ENCODE measurements at places on chromosomes 4 and X.

- no peak for DNase-seq
Observed at GRCh38 chr4:179976777-179977176, 2266.4 kb upstream of the TENM3 start.

- no peak for DNase-seq
Observed at GRCh38 chr4:165440415-165441158, 61.8 kb downstream of the CPE start.

GRCh38 chr4:128471576-128471975 lies 184.0 kb upstream of the PGRMC2 start:
- peak; percentile 44 for DNase-seq

DNA sequence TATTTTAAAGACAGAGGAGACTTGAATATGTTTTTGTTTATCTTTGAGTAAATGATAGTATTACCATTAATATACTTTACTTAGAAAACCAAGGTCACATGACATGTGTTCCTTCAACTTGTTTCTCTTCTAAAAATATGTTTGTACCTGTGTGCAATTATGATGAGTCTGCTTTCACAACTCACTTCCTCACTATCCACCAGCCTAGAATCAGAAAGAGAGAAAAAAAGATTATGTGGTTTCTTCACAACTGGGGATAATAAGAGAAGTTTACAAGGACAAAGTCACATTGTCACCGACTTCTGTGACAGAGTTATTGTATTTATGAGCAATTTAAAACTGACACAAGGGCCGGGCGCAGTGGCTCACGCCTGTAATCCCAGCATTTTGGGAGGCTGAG lies 1112.1 kb downstream of the RPA4 start:
- DNase-seq: no peak

DNA sequence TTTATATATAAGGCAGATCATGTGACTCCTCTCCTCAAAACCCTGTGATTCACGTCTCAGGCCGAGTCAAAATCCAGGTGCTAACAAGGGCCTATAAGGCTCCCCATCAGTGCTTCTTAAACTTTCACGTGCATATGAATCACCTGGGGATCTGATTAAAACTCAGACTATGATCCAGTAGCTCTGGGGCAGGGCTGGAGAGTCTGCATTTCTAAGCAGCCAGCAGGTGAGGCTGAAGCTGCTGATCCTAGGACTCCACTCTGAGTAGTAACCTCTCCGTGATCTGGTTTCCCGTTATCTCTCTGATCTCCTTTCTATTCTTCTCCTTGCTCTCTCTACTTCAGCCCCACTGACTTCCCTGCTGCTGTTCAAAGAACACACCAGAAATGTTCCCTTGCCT lies 252.4 kb upstream of the RPS6KA3 start:
- no peak for DNase-seq

GRCh38 chrX:102739657-102740056 lies 19.1 kb downstream of the GPRASP3 start:
- DNase-seq: no peak

- peak; percentile 67 for DNase-seq
Observed at GRCh38 chr4:42015438-42015837, 25.1 kb downstream of the SLC30A9 start.

- no peak for DNase-seq
Observed at GRCh38 chr4:31787701-31788100, 1067.5 kb downstream of the PCDH7 start.

DNA sequence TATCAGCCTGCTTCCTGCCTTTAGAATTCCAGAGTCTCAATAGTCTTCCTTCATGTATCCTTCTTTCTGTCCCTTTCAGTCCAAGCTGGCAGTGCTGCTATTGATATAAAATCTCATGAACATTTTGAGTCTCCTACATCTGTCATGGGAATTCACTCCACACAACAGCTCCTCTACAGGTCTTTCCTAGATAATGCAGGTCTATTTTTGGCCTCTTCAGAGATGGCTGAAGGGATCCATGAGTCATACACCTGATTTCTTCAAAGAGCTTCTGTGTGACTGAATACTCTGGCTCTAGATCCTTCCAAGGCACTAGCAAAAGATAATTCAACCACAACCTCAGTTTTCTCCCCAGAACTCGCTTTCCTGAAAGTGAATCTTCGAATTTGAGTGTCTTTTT lies 115.4 kb downstream of the STPG2 start:
- DNase-seq: peak; percentile 45

DNA sequence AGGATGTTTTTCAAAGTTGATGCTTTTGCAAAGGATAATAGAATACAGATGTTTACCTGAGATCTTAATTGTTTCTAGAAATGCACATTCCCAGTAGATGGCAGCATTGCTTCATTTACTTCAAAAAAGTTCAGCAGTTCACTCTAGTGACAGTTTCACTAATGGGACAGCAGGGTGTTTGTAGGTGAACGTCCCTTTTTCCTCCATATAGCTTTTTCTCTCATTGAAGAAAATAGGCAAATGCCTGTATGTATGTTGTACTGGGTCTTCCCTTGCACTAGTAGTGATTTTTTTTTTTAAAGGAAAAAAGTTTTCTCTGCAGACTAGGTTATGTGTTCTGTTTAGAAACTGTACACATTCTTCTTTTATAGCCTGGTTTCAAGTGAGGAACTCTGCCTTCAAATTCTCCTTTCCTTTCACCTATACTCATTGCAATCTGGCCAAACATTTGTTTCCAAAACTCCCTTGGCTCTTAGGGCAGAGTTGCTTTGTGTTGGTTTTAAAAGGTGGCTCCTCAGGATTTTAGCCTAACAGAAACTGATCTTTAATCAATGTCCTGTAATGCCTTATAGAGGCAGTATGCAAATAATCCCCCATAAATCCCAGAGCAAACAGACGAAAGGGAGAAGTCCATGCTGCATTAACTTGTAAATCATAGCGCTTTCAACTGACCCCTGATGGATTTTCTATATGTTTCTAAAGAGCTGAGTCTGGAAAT lies 86.3 kb downstream of the EGF start:
- DNase-seq: peak; percentile 72

DNA sequence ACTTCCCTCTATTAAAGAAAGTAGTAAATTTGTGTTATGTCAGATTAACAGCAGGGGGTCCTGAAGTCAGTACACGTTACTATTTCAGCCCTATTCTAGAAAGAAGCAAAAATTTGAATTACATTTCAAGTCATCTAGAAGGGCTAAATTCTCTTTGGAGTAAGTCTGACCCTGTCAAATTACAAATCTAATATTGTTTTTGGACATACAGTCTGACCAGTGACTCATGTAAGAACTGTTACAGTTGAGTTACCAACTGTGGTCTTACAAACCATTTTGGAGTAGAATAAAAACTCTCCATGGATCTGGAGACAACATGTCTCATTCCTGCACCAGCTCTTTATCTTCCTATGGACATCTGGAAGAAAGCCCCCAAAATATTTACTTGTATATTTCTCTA lies 36.0 kb upstream of the GYPA start:
- no peak for DNase-seq

DNA sequence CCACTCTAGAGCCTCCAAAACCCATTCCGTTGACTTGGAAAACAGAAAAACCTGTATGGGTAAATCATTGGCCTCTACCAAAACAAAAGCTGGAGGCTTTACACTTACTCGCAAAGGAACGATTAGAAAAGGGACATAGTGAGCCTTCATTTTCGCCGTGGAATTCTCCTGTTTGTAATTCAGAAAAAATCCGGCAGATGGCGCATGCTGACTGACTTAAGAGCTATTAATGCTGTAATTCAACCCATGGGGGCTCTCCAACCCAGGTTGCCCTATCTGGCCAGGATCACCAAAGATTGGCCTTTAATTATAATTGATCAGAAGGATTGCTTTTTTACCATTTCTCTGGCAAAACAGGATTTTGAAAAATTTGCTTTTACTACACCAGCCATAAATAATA lies 60.8 kb downstream of the ZNF732 start:
- DNase-seq: peak; percentile 60

GRCh38 chr4:4720646-4721045 lies 138.8 kb upstream of the MSX1 start:
- DNase-seq: peak; percentile 93

DNA sequence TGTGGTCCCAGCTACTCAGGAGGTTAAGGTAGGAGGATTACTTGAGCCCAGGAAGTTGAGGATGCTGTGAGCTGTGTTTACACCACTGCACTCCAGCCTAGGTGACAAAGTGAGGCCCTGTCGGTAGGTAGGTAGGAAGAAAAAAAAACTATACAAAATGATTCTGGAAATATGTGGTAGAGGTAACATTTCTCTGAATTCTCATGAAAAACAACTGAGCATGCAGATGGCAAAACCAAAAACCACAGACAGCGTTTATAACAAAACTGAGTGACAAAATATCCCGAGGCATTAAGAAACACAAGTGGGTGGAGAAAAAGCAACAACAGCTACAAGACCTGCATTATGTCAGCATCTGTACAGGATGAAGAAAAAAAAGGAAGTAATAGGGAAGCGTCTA lies 211.7 kb downstream of the DLG3 start:
- DNase-seq: no peak

DNA sequence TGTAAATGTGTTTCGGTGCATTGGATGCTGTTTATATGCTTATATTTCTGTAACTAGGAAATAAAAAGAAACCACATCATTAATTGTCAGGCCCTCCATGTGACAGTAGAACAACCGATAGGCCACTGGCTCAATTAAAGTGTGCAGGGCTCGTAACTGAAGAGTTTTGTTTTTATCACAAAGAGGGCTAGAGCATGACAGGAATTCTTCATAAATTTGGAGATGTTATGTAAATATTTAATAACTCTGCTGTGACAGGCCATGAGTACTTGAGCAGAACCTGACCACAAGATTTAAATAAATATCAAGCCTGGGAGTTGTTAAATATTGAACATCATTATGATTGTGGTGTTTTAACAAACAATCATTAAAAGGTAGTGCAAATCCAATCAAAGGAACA lies 55.9 kb downstream of the MID1 start:
- DNase-seq: no peak

GRCh38 chr4:84167564-84167963 lies 331.5 kb downstream of the NKX6-1 start:
- no peak for DNase-seq

DNA sequence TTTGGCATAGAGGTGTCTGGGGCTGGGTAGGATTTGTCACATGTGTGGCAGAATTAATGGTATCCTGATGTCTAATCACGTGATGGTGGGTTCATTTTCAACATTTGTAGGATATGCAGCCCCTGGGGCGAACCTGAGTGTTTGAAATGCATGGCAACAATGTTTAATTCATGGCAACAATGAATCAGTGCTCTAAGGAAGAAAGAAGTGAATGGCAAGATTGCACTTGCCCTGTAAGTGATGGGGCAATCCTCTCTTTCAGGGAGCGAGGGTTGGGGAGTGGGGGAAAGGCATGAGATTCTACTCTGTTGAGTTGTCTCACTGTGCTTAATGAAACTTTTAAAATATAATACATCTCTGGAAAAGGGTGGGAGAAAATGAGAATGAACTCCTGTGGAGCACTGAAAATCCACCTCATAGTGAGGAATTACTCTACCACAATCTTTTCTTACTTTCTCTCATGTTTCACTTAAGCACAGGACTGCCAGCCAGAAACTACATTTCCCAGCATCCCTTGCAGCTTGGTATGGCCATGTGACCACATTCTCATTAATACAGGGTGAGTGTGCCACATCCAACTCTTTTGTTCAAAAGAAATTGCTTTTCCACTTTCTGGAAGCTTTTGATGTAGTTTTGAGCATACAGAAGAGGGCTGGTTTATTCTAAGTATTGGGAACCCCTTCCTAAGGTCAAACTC lies 64.0 kb upstream of the PGM2 start:
- peak; percentile 10 for DNase-seq

- no peak for DNase-seq
Observed at GRCh38 chrX:2628751-2629315, 62.3 kb upstream of the CD99 start.

GRCh38 chrX:16628946-16629595 lies 20.9 kb upstream of the S100G start:
- peak; percentile 1 for DNase-seq

- DNase-seq: peak; percentile 98
Observed at GRCh38 chr4:41748571-41749475, at the start of gene PHOX2B. Gene PHOX2B, minus strand, starts transcription at chr4:41748725. Its CDS starts 115 bp downstream, at chr4:41748610.

DNA sequence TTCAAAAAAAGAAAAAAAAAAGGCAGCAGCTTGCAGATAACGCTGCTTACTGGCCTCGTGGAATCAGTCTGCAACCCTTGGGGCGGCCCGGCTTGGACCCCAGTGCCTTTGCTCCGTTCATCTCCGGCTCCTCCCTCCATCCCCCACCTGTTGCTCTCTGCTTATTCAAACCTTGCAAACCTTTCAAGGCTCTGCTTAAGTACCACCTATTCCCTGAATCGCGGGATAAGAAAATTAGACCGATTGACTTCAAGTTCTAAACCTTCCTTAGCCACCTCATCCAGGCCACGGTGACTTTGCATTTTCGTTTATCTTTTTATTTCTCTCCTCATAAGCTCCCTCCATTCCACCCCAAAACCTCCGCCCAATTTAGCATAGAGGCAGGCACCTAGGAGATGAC lies 1.4 kb upstream of the PHKA1 start:
- no peak for DNase-seq

- no peak for DNase-seq
Observed at GRCh38 chrX:30533266-30533665, 44.3 kb downstream of the TASL start.

DNA sequence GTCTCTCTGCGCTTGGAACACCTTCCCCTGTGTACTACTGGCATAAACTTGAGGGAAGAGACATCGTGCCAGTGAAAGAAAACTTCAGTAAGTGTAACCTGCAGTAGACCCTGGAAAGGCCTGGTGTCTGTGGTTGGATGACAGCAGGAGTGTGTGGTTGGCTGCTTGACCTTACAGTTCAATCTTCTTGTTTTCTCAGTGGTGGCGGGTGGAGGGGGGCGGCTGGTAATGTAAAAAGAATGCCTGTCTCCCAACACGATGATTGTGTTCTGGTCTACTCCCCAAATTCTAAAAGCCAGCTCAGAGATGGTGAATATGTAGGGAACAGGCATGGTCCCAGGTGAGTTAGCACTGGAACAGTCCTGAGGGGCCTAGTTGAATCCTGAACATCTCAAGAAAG lies 18.6 kb downstream of the PSMD10 start:
- DNase-seq: no peak

GRCh38 chr4:184503869-184504300 lies 29.5 kb upstream of the IRF2 start:
- DNase-seq: no peak

DNA sequence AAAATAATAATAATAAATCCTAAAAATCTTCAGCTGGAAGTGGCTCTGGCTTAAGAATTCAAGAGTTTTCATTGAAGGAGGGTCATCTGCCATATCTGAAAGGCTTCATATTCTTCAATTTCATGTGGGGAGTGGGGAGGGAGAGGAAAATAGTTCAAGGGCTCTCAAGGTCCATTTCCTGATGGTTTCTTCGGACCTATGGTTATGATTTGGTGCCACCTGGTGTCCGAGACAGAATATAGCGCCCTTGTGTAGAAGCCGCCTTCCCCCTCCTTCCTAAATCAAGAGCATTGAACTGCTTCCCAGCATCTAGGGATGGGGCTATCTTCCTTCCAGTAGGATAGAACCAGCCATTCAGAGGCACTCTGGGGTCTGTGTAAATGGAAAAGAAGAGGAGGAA lies 34.3 kb downstream of the NLGN3 start:
- DNase-seq: peak; percentile 82

- DNase-seq: no peak
Observed at GRCh38 chrX:49610718-49611310, 12.0 kb downstream of the GAGE1 start.

- no peak for DNase-seq
Observed at GRCh38 chrX:11081511-11081910, 29.6 kb upstream of the HCCS start.
